Activated naive CD4-positive, alpha-beta T cell treated with anti-CD3 and anti-CD28 coated beads for 36 hours (primary cell): ENCODE measurements at places on chromosomes 1 and 21. TPM values are rescaled to one million over a fixed set of nuclear protein-coding genes. Genes with fewer than 3 reads are reported as not detected.

DNA sequence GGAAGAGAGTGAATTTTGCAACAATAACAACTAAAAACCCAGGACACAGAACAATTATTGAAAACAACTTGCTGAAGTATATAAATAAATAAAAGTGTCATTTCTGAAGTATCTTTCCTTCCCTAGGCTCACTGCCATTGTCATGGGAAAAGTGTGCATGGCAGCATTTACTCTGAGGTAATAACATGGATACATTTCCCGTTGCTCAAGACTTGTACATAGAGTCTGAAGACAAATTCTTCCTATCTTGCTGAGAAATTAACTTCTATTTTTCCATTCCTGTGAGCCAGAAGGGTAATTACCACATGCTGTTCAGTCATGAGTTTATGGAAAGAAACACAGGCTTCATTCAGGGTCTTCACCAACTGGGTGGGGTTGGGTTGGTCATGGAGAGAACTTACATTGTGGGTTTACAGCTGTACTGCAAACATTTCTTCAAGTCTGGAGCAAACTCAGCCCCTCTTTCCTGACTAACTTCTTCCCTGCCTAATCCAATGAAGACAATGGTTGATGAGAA lies 32.2 kb downstream of the ST6GALNAC3 start:
- no peak for DNase-seq

GRCh38 chr1:244941121-244941520 lies 76.8 kb upstream of the HNRNPU start:
- no peak for DNase-seq

DNA sequence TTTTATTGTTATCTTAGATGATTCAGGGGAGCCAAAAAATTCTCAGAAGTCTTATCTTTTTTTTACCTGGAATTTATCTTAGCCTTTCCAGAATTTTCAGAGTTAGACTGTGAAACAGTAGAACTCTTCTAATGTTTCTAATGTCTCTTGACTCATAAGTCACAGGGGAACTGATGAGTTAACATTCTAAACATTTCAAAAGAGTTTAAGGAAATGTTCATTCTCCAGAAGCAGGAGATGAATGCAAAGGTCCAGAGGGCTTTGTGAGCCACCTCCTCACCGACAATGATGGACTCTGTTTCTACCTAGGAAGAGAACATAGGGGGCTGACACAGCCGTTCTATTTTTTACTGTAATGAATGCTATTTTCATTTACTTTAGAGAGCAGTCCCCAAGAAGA lies 157.5 kb downstream of the BRINP2 start:
- DNase-seq, result no peak

GRCh38 chr21:45630066-45630694 lies 13.3 kb upstream of the PCBP3 start:
- no peak for DNase-seq

DNA sequence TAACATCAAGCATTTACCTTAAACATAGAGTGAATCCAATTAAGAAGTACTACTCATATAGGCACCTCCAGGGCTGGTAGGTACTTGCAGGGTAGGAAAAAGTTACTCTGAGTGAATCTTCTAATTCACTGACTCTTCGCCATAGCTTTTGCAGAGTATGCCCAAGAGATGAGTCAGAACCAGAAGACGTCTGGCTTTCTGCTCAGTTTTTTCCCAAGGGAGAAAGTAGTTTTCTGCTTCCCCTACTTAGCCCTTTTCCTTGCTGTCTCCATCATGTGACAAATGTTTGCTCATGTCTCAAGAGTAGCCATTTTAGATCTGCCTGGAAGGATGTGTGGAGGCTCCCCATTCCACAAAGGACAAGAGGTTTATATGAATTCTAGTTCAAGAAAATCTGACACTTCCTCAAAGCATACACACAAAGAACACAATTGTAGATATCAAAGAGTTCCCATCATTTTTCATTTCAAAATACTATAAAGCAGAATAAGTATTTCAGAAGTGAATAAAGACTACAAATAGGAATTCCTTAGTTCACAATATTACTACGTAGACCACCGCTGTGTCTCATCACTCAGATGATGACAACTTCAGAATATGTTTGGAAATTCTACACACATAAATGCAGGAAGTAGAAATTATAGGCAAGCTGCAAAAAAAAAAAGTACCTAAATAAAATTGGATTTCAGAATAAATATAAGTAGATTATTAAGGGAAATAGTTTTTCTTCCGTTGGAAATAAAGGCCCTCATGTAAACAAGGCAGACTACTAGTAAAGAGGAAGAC lies 98.5 kb downstream of the ASH1L start:
- DNase-seq, result no peak

DNA sequence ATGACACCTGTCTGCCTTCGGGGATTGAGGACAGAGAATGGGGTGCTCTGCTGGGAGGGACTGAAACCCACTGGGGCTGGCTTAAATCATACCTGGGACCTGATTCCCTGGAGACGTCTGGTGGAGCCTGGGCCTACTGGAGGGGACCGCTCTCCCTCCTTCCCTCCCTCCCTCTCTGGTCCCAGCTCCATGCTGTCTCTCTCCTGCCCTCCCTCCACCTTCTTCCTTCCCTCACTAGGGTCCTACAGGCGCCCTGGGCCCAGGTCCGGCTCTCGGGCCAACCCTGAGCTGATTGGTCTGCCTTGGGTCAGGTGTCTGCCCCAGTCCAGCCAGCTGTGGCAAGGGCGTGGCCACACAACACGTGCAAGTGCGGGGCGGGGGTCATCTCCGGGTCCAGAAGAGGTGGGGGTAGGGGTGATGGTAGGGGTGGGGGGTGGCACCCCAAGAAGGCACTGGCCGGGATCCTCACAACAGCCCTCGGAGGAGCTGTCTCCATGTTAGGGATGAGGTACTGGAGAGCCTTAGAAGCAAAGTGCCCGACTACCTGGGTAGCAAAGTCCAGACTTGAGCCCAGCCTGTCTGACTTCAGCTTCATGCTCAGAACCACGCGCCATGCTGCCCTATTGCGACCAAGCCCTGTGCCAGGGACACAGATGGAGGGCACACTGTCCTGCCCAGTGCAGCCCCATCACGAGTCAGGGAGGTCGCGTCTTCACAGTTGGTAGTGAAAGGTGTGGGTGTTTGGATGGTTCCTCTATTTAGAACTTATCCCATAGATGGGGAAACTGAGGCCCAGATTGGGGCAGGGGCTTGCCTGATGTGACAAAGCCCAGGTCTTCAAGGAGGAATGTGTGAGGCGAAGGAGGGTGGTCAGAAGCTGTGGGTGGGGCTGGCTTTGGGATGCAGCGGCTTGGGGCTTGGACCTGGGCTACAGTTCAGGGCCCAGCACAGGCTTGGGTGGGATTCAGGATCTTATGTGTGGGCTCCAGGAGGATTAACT lies 574.1 kb downstream of the PTPRU start:
- DNase-seq, result no peak

- DNase-seq, result no peak
Measured at GRCh38 chr1:62900566-62900965, 116.6 kb downstream of the ATG4C start.

GRCh38 chr1:223714849-223715603 lies 2.7 kb downstream of the CAPN2 start:
- DNase-seq, result no peak

DNA sequence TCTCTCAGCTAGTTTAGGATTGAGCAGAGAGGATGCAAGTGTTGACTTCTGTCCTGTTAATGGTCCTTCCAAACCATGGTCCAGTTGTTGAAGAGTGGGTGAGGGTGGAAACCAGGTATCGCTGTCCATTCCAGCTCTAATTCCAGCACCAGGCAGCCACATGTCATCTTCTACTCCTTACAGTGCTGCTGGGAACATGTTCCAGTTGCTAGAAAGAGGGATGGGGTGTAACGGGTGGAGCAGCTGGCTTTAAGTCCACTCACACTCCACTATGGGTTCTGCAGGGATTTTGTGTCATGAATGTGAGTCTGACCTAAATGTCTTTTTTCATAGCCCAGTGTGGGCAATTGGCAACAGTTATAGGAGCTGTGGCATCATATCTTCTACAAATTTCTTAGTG lies 25.2 kb downstream of the NOS1AP start:
- no peak for DNase-seq

- DNase-seq, result no peak
Measured at GRCh38 chr21:20308586-20309315, 689.5 kb upstream of the NCAM2 start.

GRCh38 chr21:46021978-46022544 lies 40.5 kb downstream of the COL6A1 start:
- no peak for DNase-seq

- DNase-seq, result no peak
Measured at GRCh38 chr1:28899267-28899666, 15.1 kb upstream of the EPB41 start.

DNA sequence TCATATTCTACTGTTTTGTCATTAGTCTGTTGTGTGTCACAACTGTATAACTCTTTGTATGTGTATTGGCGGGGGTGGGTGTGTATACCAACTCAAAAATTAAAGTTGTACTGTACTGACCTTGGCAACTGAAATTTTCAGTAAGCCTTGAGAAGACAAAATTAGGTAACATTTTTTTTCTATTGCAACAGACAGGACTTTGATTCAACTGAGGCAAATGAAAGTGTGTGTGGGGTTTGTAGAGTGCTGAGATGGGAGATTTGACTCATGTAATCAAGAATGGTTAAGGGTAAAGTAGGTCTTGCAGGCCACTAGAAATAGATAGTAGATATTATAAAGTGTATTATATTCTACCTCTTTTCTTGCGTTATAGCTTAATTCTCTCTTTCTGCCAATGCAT lies 14.6 kb upstream of the B3GALT2 start:
- DNase-seq, result no peak

DNA sequence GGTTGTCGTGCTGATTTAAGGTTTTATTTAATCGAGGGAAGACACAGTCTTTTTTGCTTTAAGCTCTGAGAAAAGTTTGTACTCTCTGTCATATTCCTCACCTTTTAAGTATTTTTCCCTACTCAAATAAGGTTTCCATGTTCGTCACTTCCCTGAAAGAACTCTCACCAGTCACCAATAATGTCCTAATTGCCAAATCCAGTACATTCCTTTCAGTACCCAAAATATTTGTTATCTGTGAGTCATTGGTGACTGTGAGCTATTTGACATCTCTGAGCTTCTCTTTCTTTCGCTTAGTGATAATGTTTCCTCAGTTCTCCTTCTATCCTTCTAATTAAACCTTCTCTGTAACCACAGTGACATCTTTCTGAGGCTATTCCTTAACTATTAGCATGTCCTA lies 874.2 kb upstream of the ADGRL2 start:
- DNase-seq, result no peak

DNA sequence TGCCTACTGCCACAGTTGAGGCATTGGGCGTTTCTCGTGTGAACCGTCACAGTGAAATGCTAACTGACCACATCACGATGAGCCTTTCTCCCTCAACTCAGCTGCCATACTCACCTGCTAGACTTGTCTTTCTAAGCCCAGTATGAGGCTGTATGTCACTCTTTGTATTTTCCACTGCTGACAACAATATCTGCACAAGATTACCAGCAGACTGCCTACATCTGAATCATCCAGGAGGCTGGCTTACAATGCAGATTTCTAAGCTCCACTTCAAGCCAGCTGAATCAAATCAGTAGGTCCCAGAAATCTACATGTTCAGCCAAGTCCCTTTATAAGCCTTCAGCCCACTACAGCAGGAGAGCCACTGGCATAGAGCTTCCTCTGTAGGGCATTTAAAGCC lies 355.0 kb upstream of the DUSP10 start:
- no peak for DNase-seq

GRCh38 chr1:240093120-240093961 lies 1.7 kb downstream of the FMN2 start:
- no peak for DNase-seq

DNA sequence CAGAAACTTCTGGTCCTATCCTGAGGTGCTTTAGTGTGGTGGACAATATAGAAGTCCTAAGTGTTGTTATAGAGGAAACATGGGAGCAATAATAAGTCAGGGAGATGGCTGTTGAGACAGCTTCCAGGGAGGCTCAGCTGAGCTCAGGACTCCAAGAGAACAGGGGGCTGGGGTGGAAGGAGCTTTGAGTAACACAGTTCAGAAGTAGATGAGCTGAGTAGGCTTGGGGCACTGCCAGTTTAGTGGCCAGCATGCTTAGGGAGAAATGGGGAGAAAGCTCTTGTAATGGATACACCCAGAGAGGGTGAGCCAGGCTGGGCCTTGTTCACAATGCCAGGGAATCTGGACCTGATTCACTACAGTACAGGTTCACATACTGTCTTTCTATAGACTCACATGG lies 201.6 kb downstream of the DAB1 start:
- DNase-seq, result no peak

- peak; percentile 76 for DNase-seq
Measured at GRCh38 chr1:2554621-2555387, 1.4 kb upstream of the TNFRSF14 start.

DNA sequence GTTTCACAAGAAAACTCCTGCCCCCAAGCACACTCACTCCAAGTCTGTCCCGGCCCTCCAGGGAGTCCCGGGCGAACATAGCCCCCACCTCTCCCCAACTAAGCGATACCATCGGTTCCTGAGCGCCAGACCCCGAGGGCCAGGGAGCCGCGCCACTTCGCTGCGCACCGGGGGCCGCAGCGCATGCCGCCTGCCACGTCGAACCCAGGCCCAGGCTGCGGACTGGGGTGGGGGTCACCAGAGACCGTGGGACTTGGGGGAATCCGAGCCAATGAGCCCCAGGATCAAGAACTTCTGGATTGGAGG lies 801 bp downstream of the RSPO1 start:
- DNase-seq, result no peak

- DNase-seq, result no peak
Measured at GRCh38 chr1:117810553-117810952, 118.9 kb downstream of the GDAP2 start.

DNA sequence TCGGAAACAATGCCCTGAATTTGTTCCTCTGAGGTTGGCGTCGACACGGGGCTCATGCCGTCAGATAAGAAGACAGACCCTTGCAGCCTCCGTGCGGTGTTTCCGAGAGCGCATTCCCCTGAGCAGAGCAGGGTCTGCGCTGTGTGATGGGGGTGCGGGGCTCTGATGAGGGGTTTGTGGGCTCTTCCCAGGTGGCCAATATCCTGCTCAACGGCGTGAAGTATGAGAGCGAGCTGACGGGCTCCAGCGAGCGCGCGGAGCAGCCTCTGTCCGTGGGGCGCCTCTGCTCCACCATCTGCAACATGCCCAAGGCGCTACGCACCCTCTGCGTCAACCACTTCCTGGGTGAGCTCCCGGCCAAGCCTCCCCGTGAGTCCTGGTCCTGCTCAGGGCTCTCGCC lies 17.3 kb downstream of the SLC45A1 start:
- DNase-seq, result no peak

DNA sequence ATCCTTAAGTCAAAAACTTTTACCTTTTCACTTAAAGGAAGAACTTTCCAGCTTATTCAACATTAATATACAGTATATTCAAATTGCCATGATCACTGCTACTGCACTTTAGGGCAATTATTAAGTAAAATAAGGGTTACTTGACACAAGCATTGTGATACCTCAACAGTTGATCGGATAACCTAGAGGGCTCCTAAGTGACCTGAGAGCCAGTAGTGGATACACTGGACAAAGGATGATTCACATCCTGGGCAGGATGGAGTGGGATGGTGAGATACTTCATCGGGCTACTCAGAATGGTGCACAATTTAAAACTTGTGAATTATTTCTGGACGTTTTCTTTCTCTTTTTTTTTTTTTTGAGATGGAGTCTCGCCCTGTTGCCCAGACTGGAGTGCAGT lies 54.5 kb upstream of the PPM1J start:
- DNase-seq, result no peak

ALG14 gene
- total RNA-seq, result 6.2 TPM

THEM5 gene
- not detected for total RNA-seq

REN gene
- not detected for total RNA-seq

LRRC3 gene
- 2.5 TPM for total RNA-seq

RORC gene
- 1.4 TPM for total RNA-seq

CHD5 gene
- 0.45 TPM for total RNA-seq

DCDC2B gene
- total RNA-seq, result not detected

ATP8B2 gene
- 28.2 TPM for total RNA-seq

RGS13 gene
- not detected for total RNA-seq

CAMSAP2 gene
- total RNA-seq, result 6.5 TPM
